Fibroblast of skin of right biceps (primary cell): ENCODE measurements at places on chromosomes 3 and 15.

DNA sequence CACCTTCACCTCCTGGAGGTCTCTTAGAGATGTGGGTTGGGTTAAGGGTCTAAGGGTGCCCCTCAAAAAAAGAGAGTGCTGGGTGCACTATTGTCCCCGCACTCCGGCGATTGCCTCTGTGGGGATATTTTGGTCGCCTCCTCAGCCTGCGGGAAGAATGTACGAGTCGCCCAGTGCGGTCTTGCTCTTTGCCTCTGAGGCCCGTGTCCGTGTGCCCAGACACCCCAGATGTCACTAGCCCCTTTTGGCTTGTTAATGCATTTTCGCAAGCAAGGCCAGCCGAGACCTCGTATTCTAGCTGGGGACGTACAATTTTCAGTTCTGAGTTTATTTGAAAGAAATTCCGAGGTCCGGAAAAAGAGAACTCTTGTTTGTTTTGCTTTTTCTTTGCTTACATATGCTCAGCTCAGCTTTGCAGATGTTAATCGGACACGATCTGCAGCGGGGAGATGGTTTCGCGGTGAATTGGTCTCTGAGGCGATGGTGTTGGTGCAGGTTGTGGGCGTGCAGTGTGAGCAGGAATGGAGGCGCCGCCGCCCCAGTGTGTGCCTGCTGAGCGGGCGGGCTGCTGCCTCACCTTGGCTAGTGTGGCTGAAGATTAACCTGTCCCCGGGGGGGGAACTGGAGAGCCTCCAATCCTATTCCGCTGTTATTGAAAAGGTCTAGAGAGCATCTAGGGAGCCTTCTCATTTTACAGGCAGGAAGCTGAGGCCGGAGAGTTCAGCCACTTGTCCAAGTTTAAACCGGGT is 1.4 kb downstream of the ST6GAL1 start:
- DNase-seq = peak; percentile 12

GRCh38 chr3:18234717-18235335 is 190.3 kb downstream of the SATB1 start:
- DNase-seq = no peak

DNA sequence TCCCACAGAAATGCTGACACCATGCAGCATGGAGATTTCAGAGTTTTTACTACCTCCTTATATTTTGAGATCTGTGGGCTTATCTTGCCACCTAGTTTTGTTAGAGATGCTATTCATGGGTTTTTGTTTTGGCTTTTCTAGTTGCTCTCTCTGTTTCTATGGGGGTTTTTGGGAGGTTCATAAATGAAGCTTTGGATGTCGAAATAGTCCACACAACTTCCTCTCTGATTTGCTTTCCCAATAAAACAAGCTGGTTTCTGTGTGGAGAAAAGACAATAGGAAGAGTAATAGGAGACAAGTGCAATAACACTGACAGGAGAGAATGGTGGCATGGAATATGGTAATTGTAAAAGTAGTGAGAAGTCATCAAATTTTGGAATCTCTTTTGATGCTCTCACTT is 106.8 kb upstream of the GPR149 start:
- no peak for DNase-seq

DNA sequence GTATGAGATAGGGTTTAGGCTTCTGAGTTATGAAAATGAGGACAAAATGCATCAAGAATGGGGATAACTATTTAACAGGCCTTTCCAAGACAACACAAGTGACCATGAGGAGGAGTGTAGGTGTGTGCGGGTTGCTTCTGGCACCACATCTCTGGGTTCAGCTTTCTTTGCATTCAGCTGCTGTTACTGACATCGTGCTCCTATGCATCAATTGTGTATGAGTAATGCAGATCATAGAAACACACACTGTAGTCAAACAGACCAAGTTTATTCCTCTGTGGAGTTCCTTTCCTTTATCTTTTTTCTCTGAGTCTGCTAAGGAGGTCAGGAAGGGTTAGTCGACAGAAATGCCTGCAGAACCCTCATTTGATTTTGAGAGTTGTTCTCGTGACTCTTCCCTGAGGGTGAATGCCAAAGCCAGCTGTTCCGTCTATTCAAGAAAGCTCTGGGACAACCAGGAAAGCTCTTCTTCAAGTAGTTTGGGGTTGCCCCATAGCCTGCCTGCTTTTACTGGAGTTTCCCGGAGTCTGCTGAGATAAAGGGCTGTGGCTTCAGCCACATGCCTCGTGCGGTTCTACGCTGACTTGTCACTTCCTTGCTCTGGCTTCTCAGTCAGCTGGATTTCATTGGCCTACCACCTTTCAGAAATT is 136.7 kb upstream of the TLE3 start:
- peak; percentile 94 for DNase-seq

DNA sequence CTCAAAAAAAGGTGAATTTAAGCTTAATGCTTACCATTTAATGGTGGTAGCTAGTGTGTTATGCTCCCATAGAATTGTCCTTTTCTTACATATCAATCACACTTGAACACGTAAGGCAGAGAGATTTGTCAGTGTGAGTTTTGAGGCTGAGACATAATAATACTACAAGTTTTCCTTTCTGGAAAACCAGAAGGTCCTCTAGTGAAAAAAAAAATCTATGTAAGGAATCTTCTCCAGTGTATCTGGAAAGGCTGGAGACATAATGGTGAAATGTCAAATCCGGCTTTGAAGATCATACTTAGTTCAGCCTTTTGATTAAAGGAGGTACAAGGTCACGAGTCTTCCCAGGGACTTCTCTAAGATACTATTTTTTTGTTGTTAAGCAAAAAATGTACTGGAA is 3.4 kb downstream of the TSC22D2 start:
- DNase-seq = no peak

- peak; percentile 17 for DNase-seq
Observed at GRCh38 chr3:128950223-128950938, 43.5 kb downstream of the CFAP92 start.

- DNase-seq = no peak
Observed at GRCh38 chr15:23787346-23788105, 100.4 kb upstream of the NDN start.
